ENCODE measurements at places on chromosomes 6 and 20. TPM values are rescaled to one million over a fixed set of nuclear protein-coding genes. Genes with fewer than 3 reads are reported as not detected.

MAP7 gene
- 2.0 TPM for total RNA-seq

JAG1 gene
- total RNA-seq, result 34.9 TPM

PNPLA1 gene
- total RNA-seq, result not detected

TM9SF4 gene
- 31.4 TPM for total RNA-seq

ADGRF5 gene
- total RNA-seq, result under 0.01 TPM

CRNKL1 gene
- total RNA-seq, result 39.7 TPM

SLC24A3 gene
- total RNA-seq, result not detected

JARID2 gene
- 8.9 TPM for total RNA-seq

SMIM26 gene
- 52.9 TPM for total RNA-seq

RIMS4 gene
- 0.17 TPM for total RNA-seq

TPD52L1 gene
- 10.8 TPM for total RNA-seq
